Fibroblast of skin of right quadriceps (primary cell): ENCODE measurements at places on chromosomes 12 and 14.

DNA sequence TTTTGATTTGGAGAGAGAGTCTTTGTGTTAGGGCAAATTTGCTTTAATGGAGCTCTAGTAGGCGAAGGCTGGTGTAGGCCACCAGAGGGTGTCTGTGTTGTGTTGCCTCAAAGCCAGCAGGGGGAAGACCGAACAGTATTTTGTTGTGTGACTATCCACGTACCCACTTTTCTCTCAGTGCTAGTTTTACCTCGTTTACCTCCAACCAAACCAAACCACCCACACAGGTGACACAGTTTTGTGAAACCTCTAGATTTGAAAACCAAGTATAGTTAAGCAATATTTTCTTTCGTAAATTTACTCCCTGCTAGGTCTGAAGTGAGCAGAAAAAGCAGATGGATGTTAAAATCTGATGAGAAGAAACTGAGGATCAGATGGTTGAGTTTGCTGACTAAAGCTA lies 36.3 kb upstream of the NPFF start:
- peak; percentile 69 for DNase-seq

- no peak for DNase-seq
These were observed 133.9 kb upstream of the EVL start for GRCh38 chr14:99931308-99931707.

DNA sequence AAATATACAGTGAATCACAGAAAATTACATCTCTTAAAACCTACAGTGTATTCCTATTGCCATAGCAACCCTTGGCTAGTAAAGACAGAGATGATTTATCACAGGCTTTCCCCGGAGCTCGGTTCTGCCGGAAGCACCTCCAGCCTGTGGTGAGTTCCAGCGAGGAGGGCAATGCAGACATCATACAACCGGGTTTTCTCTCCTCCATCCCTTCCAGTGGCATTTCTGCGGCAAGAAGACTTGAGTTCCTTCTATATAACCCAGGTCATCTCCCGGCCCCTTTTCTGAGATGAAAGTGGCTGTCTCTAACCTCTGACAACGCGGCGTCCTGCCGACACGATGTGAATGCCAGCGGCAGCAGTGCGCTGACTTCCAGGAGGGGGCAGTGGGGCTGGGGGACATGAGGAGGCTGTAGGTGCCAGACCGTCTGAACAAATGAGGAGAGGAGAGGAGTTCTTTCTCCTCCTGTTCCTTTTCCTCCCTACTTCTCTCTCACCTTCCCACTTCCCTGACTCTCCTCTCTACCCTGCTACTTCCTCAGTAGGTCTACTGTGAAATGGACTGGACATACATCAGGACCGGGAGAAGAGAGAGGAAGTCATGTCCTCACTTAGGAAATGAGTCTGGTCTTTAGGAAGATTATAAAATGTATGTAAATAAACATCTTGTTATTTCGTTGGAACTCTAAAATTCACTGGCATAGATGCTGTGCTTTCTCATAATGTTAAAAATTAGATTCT lies 68.6 kb upstream of the MAX start:
- DNase-seq: peak; percentile 83

- DNase-seq: peak; percentile 63
These were observed 306.6 kb upstream of the ATP2B1 start for GRCh38 chr12:90015228-90015627.

GRCh38 chr12:2016862-2017545 lies 12.7 kb upstream of the DCP1B start:
- no peak for DNase-seq

- DNase-seq: peak; percentile 67
These were observed 1970.2 kb upstream of the FLRT2 start for GRCh38 chr14:83559721-83560120.

- DNase-seq: no peak
These were observed 17.9 kb downstream of the RAD52 start for GRCh38 chr12:931591-931990.

DNA sequence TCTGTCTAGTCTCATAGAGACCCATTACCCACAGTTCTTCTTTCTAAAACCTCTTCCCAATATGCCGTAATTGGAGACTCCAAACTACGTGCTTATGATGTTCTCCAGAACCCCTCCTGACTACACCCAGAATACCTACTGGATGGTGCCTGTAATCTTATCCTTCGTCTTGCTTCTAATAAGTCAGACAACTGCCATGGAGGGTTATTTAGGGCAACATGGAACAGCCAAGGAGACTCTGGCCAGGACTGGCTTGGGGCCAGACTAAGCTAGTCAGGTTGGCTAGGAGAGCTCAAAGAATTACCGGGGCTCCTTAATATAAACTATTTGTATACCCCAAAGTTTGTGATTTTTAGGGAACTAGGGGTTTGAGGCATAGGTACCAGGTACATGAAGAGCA lies 6.8 kb downstream of the PFKM start:
- DNase-seq: no peak

DNA sequence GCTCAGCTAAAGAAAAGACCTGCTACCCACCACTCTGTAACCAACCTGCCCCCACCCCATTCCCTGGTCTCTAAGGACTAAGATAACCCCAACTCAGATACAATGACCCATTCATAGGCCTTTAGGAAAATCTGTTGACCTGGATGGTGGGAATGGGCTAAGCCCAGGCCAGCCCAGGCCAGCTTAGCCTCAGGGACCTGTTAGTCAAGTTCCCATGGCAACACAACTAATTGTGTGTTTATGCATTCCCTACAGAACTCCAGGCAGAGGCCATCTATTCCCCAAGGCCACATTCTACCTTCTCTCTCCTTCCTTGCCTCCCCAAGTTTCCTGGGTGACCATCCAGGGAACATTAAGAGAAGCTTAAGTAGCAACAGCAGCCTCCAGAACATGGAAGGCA lies 16.1 kb upstream of the KRT8 start:
- DNase-seq: no peak

GRCh38 chr12:108356835-108357806 lies 18.0 kb upstream of the CMKLR1 start:
- no peak for DNase-seq

DNA sequence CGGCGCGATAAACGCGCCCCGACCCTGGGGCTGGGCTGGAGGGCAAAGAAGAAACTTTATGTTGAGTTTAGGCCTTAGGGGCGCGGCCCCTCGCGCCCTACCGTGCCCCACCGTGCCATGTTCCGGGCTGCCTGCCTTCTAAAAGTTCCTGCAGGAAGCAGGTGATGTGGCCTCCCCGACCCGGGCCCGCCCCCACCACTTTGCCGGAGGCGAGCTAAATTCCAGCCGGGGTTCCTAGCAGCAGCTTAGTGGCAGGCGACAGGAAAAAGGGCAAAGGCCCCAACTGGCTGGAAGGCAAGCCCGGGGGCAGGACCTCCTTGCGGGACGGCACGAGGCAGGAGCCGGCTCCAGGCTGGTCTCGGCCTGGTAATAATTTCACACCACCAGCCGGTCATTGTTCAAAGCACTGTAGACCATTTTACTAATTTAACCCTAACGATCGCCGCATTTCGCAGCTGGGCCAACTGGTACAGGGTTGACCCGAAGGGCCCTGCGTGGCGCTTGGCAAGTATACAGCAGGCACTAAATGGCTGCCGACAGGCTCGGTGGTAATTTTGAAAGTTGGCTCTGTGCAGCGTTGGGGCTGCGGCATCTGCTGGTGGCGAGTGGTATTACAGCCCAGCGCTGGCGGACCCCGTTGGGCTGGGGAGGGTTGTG lies 895 bp upstream of the CCDC88C start:
- peak; percentile 31 for DNase-seq

GRCh38 chr14:22266683-22267082 lies 322.3 kb downstream of the DAD1 start:
- no peak for DNase-seq

- no peak for DNase-seq
These were observed 3.6 kb downstream of the NAP1L1 start for GRCh38 chr12:76080729-76081415.

- peak; percentile 36 for DNase-seq
These were observed 16.2 kb upstream of the PCNX1 start for GRCh38 chr14:70890826-70891659.

- DNase-seq: no peak
These were observed 139.5 kb downstream of the SMOC1 start for GRCh38 chr14:70018713-70019211.

DNA sequence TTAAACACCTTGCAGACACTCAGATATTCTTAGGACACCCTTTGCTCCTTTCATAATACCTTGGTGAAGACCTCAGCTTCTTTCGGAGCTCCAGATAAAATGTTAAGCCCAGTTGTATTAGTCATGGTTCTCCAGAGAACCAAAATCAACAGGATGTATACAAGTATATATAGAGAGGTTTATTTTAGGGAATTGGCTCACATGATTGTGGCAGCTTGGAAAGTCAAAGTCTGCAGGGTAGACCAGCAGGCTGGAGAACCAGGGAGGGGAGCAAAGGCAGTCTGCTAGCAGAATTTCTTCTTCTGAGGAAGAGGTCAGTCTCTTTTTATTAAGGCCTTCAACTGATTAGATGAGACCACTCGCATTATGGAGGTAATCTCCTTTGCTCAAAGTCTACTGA lies 6.9 kb upstream of the IGF1 start:
- no peak for DNase-seq

DNA sequence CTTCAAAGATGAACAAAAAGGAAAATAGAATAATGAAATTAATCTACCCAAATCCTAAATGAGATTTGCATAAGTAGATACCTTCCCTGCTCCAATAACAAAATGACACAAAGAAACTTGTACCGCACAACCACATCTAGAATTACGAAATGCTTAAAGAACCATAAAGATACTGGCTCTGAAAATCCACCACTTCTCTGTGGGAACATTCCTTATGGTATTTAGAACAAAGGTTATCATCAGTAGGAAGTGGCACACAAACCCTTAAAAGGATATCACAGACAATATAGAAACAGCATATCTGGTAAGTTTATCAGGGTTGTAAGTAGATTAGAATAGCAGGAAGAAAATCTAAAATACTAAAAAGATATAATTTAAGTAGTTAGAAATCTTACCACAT lies 11.6 kb downstream of the IAPP start:
- DNase-seq: no peak

GRCh38 chr12:19836456-19836855 lies 397.2 kb downstream of the AEBP2 start:
- no peak for DNase-seq

GRCh38 chr14:66487164-66487563 lies 993 bp downstream of the CCDC196 start:
- DNase-seq: no peak

GRCh38 chr12:121814429-121815119 lies 10.8 kb downstream of the SETD1B start:
- DNase-seq: no peak

DNA sequence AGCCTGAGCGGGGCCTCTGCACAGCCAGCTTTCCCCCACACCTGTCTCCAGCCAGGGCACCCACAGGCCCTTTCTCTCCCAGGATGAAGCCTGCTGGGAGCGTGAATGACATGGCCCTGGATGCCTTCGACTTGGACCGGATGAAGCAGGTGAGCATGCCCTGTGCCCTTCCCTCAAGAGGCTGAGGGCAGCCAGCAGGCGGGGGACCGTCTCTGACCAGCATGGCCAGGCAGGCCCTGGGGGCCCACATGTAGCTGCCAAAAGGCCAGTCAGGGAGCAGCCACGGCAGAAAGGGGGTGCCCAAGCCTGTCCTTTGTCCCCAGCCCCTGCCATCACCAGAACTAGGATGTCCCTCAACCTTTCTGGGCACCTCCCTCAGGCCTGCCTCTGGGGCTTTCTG lies 18.3 kb downstream of the DEGS2 start:
- no peak for DNase-seq
